AG09319 (cell line): ENCODE measurements at places on chromosomes 12 and 14.

- DNase-seq, result no peak
Observed at GRCh38 chr12:84421103-84421502, 491.5 kb downstream of the SLC6A15 start.

- no peak for DNase-seq
Observed at GRCh38 chr14:67018720-67019119, 170.5 kb upstream of the GARIN2 start.

DNA sequence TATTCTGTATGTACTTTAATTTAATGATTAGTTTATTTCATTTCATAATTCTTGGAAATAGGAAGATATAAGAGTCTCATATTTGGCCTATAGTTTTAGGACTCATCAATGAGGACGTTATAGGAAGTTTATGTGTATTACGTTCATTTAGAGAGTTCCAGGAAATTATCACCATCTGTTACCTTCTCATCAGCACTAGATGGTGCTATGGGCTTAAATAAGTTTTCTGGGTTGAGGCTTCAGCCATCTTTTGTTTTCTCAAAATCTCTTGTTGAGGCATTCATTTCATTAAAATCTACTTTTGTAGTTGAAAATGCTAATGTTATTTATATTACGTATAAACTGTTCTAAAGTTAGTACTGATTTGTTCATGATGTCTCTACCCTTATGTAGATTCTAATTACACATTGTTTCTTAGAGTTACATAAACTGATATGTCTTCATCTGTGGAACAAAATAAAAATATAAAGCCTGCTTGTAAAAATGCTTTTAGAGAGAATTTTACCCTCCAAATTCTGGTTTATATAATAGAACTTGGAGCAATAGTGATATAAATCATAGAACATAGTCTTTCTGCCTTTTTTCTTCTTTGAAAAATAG lies 89.2 kb downstream of the CFAP54 start:
- DNase-seq, result no peak

DNA sequence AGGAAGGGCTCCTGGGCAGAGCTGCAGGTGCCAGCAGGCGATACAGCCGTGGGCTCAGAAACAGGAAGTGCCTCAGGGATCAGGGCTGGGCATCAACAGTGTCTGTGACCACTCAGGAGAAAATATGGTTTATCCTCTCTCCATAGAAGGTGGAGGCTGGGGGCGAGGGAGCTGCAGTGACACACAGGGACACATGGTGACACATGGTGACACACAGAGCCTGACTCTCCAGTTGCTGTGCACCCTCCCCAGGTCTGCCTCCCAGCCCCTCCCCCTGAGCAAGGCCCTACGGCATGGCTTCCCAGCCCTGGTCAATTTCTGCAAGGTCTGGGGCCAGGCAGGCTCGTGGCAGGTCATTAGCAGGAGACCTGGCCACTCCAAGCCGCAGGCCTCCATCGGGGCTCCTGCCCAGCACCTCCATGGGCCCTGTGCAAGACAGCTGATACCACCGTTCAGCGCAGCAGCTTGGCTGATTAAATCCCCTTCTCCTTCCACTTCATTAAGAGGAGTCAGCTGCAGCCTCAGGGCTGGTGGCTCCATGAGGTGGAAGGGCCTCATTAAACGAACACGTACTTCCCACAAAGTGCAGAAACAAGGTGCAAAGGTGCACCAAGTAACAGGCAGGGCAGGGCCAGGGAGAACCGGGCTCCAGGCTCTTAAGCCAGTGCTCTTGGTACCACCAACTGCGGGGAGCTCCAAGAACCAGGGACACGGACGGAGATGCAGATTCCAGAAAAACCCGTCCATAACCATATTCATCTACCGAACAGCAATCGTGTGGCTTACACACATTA lies 60.7 kb downstream of the CCNK start:
- no peak for DNase-seq

GRCh38 chr12:115426732-115427131 lies 742.8 kb upstream of the TBX3 start:
- DNase-seq, result no peak
